B cell (primary cell): ENCODE measurements at places on chromosomes 3 and 15. TPM values are rescaled to one million over a fixed set of nuclear protein-coding genes. Genes with fewer than 3 reads are reported as not detected.

Gene EFCAB12
- polyA plus RNA-seq: 3.1 and 3.5 TPM in 2 replicates

Gene SLC27A2
- polyA plus RNA-seq: 0.12 and 0.39 TPM in 2 replicates

Gene ISG20
- 193 and 232 TPM in 2 replicates for polyA plus RNA-seq

Gene ALDH1L1
- not detected in 2 replicates for polyA plus RNA-seq

Gene MKRN2OS
- polyA plus RNA-seq: not detected in 2 replicates

Gene LIPH
- not detected in 2 replicates for polyA plus RNA-seq

Gene NR2E3
- polyA plus RNA-seq: not detected in 2 replicates

Gene MNS1
- not detected in 2 replicates for polyA plus RNA-seq

Gene GOLGA6L7
- polyA plus RNA-seq: not detected in 2 replicates

Gene ZBBX
- not detected in 2 replicates for polyA plus RNA-seq

Gene CFAP161
- not detected in 2 replicates for polyA plus RNA-seq

Gene THSD4
- not detected in 2 replicates for polyA plus RNA-seq

Gene FES
- polyA plus RNA-seq: 23.9 and 68.6 TPM in 2 replicates

Gene TAGLN3
- polyA plus RNA-seq: not detected in 2 replicates

Gene GRIP2
- polyA plus RNA-seq: not detected in 2 replicates

Gene SEMA5B
- not detected in 2 replicates for polyA plus RNA-seq

Gene LRTM1
- not detected in 2 replicates for polyA plus RNA-seq

Gene ASB14
- not detected in 2 replicates for polyA plus RNA-seq

Gene MAPKAPK3
- polyA plus RNA-seq: 16.8 and 17.8 TPM in 2 replicates

Gene DUOXA2
- not detected in 2 replicates for polyA plus RNA-seq

Gene PTH1R
- not detected in 2 replicates for polyA plus RNA-seq

Gene CA12
- not detected in 2 replicates for polyA plus RNA-seq

Gene MUC20
- 11.0 and 12.1 TPM in 2 replicates for polyA plus RNA-seq

Gene FBN1
- polyA plus RNA-seq: 0.15 and 0.30 TPM in 2 replicates

Gene HRH1
- polyA plus RNA-seq: not detected in 2 replicates
